ENCODE measurements at places on chromosomes 7 and 10. TPM values are rescaled to one million over a fixed set of nuclear protein-coding genes. Genes with fewer than 3 reads are reported as not detected.
A peak's percentile ranks its signal among the peaks of the same experiment; 100 is the strongest.

GRCh38 chr7:48976253-48976652 lies 51.9 kb downstream of the CDC14C start:
- H3K4me3 ChIP-seq = no peak overlapping the region
- no peaks in the 10 kb centered on the region for H3K27me3 ChIP-seq
- H3K36me3 ChIP-seq = no peaks in the 10 kb centered on the region

CYP17A1 gene
- total RNA-seq = not detected

GRCh38 chr7:32942415-32943251 lies 14.6 kb upstream of the FKBP9 start:
- peak overlapping the region; percentile 71 for H3K27ac ChIP-seq
- peak; percentile 74 for DNase-seq
- H3K4me3 ChIP-seq = peak overlapping the region; percentile 94
- peaks cover 2% of the 10 kb centered on the region for H3K36me3 ChIP-seq

- H3K27me3 ChIP-seq = no peaks in the 10 kb centered on the region
- no peak for DNase-seq
- H3K27ac ChIP-seq = no peak overlapping the region
- peaks cover 27% of the 10 kb centered on the region for H3K36me3 ChIP-seq
Observed at GRCh38 chr7:5226921-5227785, 37.1 kb downstream of the WIPI2 start.

DNA sequence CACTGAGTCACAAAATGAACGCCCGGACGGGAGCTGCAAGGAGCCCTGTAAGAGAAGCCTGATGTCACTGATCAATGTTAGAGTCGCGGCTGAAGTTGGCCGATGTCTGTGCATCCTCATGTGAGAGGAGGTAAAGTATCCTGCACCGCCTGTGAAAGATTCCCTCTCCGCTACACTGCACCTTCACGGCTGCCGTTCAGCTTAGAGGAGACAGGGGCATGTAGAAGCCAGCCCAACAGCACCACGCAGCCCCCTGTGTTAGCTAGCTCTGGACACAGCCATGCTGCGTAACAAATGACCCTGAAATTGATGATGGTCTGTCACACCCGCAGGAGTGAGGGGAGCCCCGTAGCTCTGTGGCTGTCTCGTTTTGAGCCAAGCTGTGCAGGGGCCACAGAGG lies 81.5 kb upstream of the DIP2C start:
- no peak overlapping the region for H3K4me3 ChIP-seq
- no peaks in the 10 kb centered on the region for H3K36me3 ChIP-seq
- H3K27me3 ChIP-seq = no peaks in the 10 kb centered on the region
- no peak for DNase-seq
- no peak overlapping the region for H3K27ac ChIP-seq

CFAP46 gene
- total RNA-seq = not detected

GRCh38 chr7:84612981-84613681 lies 418.5 kb upstream of the SEMA3A start:
- H3K27me3 ChIP-seq = peaks cover 2% of the 10 kb centered on the region
- no peaks in the 10 kb centered on the region for H3K4me1 ChIP-seq
- no peak overlapping the region for H3K4me3 ChIP-seq

- H3K4me1 ChIP-seq = no peaks in the 10 kb centered on the region
- no peak overlapping the region for H3K27ac ChIP-seq
- no peaks in the 10 kb centered on the region for H3K36me3 ChIP-seq
Observed at GRCh38 chr7:8211725-8212096, 50.3 kb downstream of the ICA1 start.

- H3K4me3 ChIP-seq = no peak overlapping the region
- no peaks in the 10 kb centered on the region for H3K4me1 ChIP-seq
- H3K27ac ChIP-seq = no peak overlapping the region
- no peaks in the 10 kb centered on the region for H3K27me3 ChIP-seq
Observed at GRCh38 chr10:99769706-99770105, 12.7 kb upstream of the ABCC2 start.

HKDC1 gene
- 1.6 TPM for total RNA-seq

GRCh38 chr7:43785420-43785819 lies 26.9 kb downstream of the BLVRA start:
- H3K4me1 ChIP-seq = peaks cover 2% of the 10 kb centered on the region
- H3K36me3 ChIP-seq = peaks cover 4% of the 10 kb centered on the region
- no peaks in the 10 kb centered on the region for H3K27me3 ChIP-seq

- DNase-seq = peak; percentile 75
- H3K27me3 ChIP-seq = peaks cover 16% of the 10 kb centered on the region
- no peaks in the 10 kb centered on the region for H3K36me3 ChIP-seq
Observed at GRCh38 chr7:106367664-106368063, 82.9 kb upstream of the NAMPT start.

GRCh38 chr7:29285444-29285793 lies 90.8 kb downstream of the CHN2 start:
- peaks cover 14% of the 10 kb centered on the region for H3K27me3 ChIP-seq
- peak; percentile 67 for DNase-seq
- no peak overlapping the region for H3K4me3 ChIP-seq
- no peaks in the 10 kb centered on the region for H3K36me3 ChIP-seq
- H3K4me1 ChIP-seq = peaks cover 7% of the 10 kb centered on the region

DNA sequence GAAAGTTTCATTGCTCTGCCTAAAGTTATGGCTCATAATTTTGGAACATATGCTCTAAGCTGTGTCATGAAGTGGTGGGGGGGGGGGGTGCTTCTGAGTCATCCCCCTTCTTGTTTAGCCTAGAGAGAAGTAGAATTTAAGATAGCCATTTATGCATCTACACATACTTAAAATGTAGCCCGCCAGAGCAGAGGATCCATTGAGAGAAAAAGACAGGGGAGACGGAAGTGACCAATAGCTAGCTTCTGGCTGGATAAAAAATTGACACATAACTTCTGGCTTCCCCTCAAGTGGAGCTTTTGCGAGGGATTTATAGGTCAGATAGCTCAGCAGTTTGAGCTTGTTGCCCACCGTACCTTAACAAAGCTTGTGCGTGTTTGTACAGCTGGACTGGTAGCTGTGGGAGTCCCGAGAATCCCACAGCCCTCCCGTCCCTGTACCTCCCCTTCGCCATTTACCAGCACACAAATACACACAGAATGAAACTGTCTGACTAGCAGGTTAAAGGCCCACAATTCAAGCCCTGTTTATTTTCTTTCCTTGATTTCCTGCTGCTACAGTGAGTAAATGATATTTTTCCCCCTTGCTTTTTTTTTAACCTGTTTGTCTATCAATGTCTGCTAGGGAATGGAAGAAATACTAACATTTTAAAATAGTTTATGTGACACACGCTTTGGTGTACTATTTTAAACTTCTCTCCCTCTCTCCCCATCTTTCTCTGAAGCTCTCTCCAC lies 232.6 kb upstream of the FERD3L start:
- no peak overlapping the region for H3K4me3 ChIP-seq
- no peaks in the 10 kb centered on the region for H3K4me1 ChIP-seq

DNA sequence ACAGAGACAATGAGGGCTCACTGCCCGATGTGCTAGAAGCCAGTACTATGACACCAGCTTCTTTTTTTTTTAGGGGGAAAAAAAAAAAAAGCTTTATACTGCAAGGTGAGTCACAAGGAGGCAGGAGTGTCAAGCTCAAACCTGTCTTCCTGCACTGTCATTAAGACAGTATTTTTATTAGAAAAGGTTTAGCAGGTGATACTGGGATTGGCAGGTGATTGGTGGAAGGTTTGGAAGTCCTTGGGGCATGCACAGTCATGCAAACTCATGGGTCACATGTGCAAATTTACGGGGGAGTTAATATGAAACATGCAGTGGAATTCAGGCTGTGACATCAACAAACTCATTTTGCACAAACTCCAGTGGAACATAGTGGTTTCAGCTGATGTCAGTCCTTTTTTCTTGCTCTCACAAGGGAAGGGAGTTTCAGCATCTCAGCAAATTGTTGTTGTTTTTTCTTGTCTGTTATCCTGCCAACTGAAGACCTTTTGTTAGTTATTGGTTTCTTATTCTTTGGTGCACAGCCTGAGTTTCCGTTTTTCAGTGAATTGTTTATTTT lies 530.6 kb downstream of the ANKRD7 start:
- DNase-seq = no peak
- no peak overlapping the region for H3K27ac ChIP-seq
- no peak overlapping the region for H3K4me3 ChIP-seq
- no peaks in the 10 kb centered on the region for H3K36me3 ChIP-seq

- no peak for DNase-seq
- no peak overlapping the region for H3K4me3 ChIP-seq
- H3K27me3 ChIP-seq = peaks cover 5% of the 10 kb centered on the region
- no peaks in the 10 kb centered on the region for H3K36me3 ChIP-seq
- H3K4me1 ChIP-seq = no peaks in the 10 kb centered on the region
Observed at GRCh38 chr10:13448216-13448615, 80.6 kb downstream of the BEND7 start.

DNA sequence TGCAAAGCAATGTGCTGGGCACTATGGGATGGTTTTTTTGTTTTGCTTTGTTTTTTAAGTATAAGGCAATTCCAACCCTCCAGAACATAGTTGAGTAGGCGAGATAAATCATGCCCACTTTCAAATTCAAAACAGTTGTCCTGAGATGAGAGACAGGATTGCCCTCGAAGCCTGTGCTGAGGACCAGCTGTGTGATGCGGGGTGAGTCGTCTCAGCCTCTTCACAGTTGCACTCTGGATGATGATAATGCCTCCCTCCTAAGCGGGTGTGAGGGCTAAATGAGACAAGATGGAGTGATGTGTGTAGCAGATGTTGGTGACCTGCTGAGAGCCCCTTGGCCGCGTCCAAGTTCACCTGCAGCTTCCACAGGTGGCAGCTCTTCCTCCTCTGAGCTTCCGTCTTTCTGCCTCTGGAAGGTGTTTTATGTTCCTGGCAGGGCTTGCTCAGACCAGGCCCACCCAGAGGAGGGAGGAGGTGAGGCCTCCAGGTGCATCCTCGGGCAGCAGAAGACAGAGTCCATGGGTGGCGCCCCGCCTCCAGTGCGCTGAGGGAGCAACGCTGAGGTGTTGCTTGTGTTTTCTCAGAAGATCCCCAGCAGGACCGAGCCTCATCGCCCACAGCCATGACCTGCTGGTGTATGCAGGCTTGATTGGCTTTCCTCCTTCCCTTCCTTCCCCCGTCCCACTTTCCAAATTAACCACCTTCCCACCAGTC lies 30.6 kb downstream of the ECHDC3 start:
- no peaks in the 10 kb centered on the region for H3K27me3 ChIP-seq
- H3K36me3 ChIP-seq = no peaks in the 10 kb centered on the region
- H3K4me1 ChIP-seq = no peaks in the 10 kb centered on the region
- no peak overlapping the region for H3K27ac ChIP-seq
- H3K4me3 ChIP-seq = no peak overlapping the region

GRCh38 chr10:60358282-60358681 lies 31.4 kb downstream of the ANK3 start:
- no peak overlapping the region for H3K27ac ChIP-seq
- H3K36me3 ChIP-seq = no peaks in the 10 kb centered on the region
- no peak overlapping the region for H3K4me3 ChIP-seq

- H3K4me1 ChIP-seq = no peaks in the 10 kb centered on the region
- no peak overlapping the region for H3K4me3 ChIP-seq
- no peak overlapping the region for H3K27ac ChIP-seq
Observed at GRCh38 chr10:90344226-90344625, 513.6 kb downstream of the HTR7 start.

- DNase-seq = no peak
- H3K27ac ChIP-seq = no peak overlapping the region
- H3K4me3 ChIP-seq = no peak overlapping the region
- H3K36me3 ChIP-seq = peaks cover 18% of the 10 kb centered on the region
- H3K27me3 ChIP-seq = no peaks in the 10 kb centered on the region
- peaks cover 49% of the 10 kb centered on the region for H3K4me1 ChIP-seq
Observed at GRCh38 chr10:70830164-70830563, 14.4 kb downstream of the SGPL1 start.

DNA sequence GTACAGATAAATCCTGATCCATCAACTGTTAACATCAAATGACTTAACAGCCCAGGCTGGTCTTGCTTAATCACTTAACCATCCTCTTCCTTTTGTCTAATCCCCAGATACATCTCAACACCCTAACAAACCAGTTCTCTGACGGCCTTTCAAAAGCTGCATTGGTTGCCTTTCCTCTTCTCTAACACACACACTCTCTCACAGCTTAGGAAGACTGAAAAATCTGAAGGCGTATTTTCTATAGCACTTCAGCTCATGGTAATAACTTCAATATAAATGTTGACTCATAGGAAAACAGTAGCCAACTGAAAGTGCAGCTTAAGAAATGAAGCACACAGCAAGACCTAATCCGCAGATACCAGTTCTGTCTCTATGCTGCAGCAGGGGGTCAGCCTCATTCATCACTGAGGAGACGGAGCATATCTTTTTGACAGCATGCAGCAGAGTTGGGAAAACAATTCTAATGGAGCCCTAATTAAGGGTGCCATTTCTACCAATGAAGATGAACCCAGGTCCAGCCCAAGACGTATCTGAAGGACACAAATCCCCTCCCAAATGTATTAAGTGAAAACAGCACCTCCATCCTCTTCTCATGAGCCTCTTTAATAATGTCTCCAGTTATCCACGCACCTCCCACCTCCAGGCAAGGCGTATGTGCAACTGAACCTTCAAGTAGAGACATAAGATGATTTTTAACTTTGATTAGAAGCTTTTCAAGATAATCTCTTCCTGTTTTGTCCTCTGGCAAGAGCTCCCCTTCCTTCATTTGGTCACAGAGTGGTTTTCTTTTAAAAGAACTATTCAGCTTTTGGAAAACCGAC lies 211.7 kb upstream of the NFE2L3 start:
- H3K4me1 ChIP-seq = peaks cover 12% of the 10 kb centered on the region
- peaks cover 4% of the 10 kb centered on the region for H3K27me3 ChIP-seq
- H3K36me3 ChIP-seq = no peaks in the 10 kb centered on the region
- H3K4me3 ChIP-seq = peak overlapping the region; percentile 12

NKX1-2 gene
- total RNA-seq = not detected

- no peaks in the 10 kb centered on the region for H3K27me3 ChIP-seq
- H3K36me3 ChIP-seq = no peaks in the 10 kb centered on the region
- no peak overlapping the region for H3K27ac ChIP-seq
- H3K4me1 ChIP-seq = no peaks in the 10 kb centered on the region
- DNase-seq = no peak
Observed at GRCh38 chr10:21364196-21365114, 161.0 kb downstream of the SKIDA1 start.

DNA sequence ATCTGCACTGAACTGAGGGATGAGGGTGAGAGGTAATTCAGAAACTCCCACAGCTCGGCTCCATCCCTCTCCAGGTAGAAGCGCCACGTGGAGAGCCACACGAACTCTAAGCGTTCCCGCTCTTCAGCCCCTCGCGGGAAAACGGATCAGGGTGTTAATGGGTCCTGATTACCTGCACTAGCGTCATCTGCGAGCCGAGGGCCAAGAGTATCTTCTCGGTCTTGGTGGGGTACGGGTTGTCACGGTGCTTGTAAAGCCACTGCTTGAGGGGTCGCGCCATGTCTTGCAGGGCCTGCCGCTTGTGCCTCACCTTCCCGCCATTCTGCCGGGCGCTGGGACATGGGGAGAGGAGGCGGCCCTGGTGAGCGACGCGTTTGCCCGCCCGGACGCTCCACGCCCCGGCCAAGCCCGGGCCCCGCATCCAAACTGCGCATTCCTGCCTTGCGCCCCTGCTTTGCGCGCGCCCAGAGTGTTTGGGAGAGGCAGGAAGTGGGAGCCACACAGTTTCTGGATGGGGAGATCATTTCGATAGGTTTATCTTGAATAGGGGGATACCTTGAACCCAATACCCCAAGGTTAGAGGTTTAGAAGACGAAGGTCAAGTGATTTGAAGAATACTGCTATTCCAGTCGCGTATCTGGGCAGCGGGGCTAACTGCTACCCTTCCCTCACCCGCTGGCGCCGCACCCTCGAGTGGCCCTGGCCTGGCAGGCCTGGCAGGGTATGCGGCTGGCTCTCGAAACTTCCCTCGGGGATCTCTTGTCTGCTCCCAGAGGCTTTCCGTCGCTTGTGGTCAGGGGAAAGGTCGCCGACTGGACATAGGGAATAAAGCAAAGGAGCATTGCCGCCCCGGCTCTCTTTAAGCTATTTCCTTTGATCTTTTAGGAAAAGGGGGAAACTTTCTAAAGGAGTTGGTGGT lies 4.2 kb downstream of the MKX start:
- no peak overlapping the region for H3K27ac ChIP-seq
- H3K4me1 ChIP-seq = peaks cover 28% of the 10 kb centered on the region
- peaks cover 40% of the 10 kb centered on the region for H3K27me3 ChIP-seq
- H3K4me3 ChIP-seq = peak overlapping the region; percentile 66

ADAM22 gene
- total RNA-seq = 1.2 TPM

Data from activated naive CD4-positive, alpha-beta T cell treated with anti-CD3 and anti-CD28 coated beads for 36 hours (primary cell).